ENCODE measurements at places on chromosomes 4 and X. TPM values are rescaled to one million over a fixed set of nuclear protein-coding genes. Genes with fewer than 3 reads are reported as not detected.

The SRPX gene
- polyA plus RNA-seq, result not detected

The ITIH6 gene
- polyA plus RNA-seq, result not detected

The PARM1 gene
- 10.4 TPM for polyA plus RNA-seq

The TLR7 gene
- 3.1 TPM for polyA plus RNA-seq

The AKAP14 gene
- not detected for polyA plus RNA-seq

The FLNA gene
- polyA plus RNA-seq, result 281 TPM

The TGIF2LX gene
- not detected for polyA plus RNA-seq

The HHIP gene
- not detected for polyA plus RNA-seq

The NPFFR2 gene
- not detected for polyA plus RNA-seq

The EFHC2 gene
- 0.12 TPM for polyA plus RNA-seq
